ENCODE measurements at places on chromosomes 16 and 17. TPM values are rescaled to one million over a fixed set of nuclear protein-coding genes. Genes with fewer than 3 reads are reported as not detected.

Gene ITGB3
- total RNA-seq: 30.6 TPM

Gene PIGW
- 4.6 TPM for total RNA-seq

Gene SDK2
- 0.41 TPM for total RNA-seq

Gene PPL
- not detected for total RNA-seq

Gene GAST
- total RNA-seq: not detected

Gene RNF227
- total RNA-seq: 5.9 TPM

Gene WFDC1
- not detected for total RNA-seq

DNA sequence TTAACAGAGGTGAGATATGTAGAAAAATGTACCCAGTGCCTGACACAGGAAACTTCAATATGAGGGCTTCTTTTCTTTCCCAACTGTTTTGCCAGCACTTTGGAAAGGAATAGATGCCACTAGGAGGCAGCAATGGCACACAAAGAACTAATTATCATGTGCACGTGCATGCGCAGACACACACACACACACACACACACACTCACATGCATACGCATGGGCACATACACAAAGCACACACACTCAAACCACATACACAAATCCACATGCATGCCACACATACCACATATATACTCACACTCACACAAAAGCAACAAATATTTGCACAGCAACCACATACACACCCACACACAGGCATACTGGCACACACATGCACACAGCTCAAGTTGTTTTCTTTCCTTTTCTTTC is 8.8 kb upstream of the CEP112 start:
- no peak overlapping the region for H3K27ac ChIP-seq
- H3K4me1 ChIP-seq: no peaks in the 10 kb centered on the region
- no peaks in the 10 kb centered on the region for H3K27me3 ChIP-seq
- DNase-seq: no peak
- no peak overlapping the region for H3K4me3 ChIP-seq

DNA sequence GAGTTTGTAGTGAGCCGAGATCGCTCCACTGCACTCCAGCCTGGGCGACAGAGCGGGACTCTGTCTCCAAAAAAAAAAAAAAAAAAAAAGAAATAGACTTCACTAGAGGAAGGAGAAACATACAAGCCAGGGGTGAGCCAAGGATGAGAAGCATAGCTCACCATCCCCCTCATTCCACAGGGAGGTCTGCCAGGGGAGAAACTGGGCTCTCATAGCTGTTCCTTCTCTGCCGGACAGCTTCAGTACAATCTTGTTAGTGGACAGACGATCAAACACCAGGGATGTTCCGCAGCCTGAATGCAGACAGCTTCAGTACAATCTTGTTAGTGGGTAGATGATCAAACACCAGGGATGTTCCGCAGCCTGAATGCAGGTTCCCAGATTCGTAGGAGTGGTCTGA is 509.6 kb downstream of the CDH13 start:
- peaks cover 19% of the 10 kb centered on the region for H3K4me1 ChIP-seq
- H3K27me3 ChIP-seq: no peaks in the 10 kb centered on the region
- H3K27ac ChIP-seq: no peak overlapping the region
- DNase-seq: no peak
- H3K4me3 ChIP-seq: no peak overlapping the region

GRCh38 chr17:50466371-50467113 is 2.1 kb downstream of the CHAD start:
- H3K4me1 ChIP-seq: peaks cover 29% of the 10 kb centered on the region
- no peak overlapping the region for H3K27ac ChIP-seq
- no peak for DNase-seq
- H3K27me3 ChIP-seq: peaks cover 11% of the 10 kb centered on the region
- no peaks in the 10 kb centered on the region for H3K36me3 ChIP-seq
- no peak overlapping the region for H3K4me3 ChIP-seq

GRCh38 chr16:66020642-66021041 is 345.8 kb upstream of the CDH5 start:
- H3K27me3 ChIP-seq: no peaks in the 10 kb centered on the region
- no peak overlapping the region for H3K27ac ChIP-seq
- no peak for DNase-seq
- H3K36me3 ChIP-seq: no peaks in the 10 kb centered on the region
- no peaks in the 10 kb centered on the region for H3K4me1 ChIP-seq

DNA sequence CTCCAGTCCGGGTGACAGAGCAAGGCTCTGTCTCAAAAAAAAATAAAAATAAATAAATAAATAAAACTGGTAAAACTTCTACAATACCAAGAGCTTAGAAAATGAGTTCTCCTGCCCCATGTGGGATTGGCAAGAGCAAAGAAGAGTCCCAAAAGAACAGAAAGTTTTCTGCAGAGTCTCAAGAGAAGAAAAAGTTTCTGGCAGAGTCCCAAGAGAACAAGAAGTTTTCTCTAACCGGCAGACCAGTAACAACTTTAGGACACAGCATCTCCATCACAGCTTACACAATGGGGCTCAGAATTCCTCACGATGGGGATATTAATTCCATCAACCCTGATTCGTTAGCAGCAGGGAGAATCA is 1.1 kb downstream of the SLC39A11 start:
- H3K4me3 ChIP-seq: no peak overlapping the region
- H3K4me1 ChIP-seq: peaks cover 21% of the 10 kb centered on the region
- no peaks in the 10 kb centered on the region for H3K36me3 ChIP-seq

DNA sequence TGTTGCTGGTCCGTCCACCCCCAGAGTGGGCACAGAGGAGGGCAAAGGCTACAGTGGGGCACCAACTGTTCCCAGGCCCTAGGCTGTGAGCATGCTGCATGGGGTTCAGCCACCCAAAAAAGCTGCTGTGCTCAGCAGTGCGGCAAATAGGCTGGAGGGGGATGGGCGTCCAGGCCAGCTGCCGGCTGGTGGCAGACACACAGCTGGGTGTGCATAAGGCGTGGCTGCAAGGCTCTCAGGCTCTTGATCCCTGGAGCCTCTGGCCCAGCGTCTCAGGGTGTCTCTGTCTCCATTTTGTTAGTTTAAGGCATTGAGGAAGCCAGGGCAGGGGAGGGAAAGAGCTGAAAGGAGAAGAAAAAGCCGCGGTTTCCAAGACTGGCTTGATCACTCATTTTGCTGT is 8.8 kb downstream of the RPL19 start:
- H3K27me3 ChIP-seq: peaks cover 10% of the 10 kb centered on the region
- H3K4me1 ChIP-seq: peaks cover 29% of the 10 kb centered on the region
- peak; percentile 47 for DNase-seq
- H3K4me3 ChIP-seq: no peak overlapping the region

GRCh38 chr17:74712301-74712700 is 422 bp downstream of the CD300LF start:
- H3K27ac ChIP-seq: no peak overlapping the region
- H3K4me1 ChIP-seq: peaks cover 35% of the 10 kb centered on the region
- no peak for DNase-seq
- H3K4me3 ChIP-seq: peak overlapping the region; percentile 9

DNA sequence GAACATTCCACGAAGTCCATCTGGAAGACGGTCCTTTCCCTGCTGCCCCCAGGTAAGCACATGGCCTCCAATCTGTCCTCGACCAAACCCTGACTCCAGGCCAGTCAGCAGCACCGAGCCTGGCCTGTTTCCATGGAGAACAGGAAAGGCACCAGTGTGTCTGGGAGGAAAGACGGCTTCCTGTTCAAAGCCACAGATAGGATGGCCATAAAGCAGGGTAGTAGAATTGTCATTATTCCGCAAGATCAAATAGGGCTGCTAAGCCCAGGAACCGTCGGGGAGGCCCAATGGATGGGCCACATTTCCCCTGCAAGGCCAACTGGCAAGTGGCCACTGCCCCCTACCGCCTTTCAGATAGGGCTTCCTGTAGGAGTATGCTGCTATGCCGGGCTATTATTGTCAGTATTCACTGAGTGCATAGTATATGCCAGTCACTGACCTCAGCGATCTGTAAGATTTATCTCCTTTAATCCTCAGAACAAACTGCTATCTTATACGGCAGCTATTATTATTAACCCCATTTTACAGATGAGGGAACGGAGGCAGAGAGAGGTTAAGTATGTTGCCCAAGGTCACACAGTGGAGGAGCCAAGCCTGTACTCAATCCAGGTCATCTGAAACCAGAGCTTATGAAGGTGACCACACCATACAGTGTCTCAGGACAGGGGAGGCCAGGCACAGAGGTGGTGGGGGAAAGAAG is 23.0 kb upstream of the PLCG2 start:
- no peak overlapping the region for H3K4me3 ChIP-seq
- H3K27ac ChIP-seq: no peak overlapping the region
- H3K36me3 ChIP-seq: no peaks in the 10 kb centered on the region
- peaks cover 30% of the 10 kb centered on the region for H3K4me1 ChIP-seq
- DNase-seq: no peak

GRCh38 chr17:57868007-57868909 is 18.4 kb upstream of the MRPS23 start:
- peaks cover 30% of the 10 kb centered on the region for H3K4me1 ChIP-seq
- no peaks in the 10 kb centered on the region for H3K36me3 ChIP-seq
- H3K27me3 ChIP-seq: peaks cover 4% of the 10 kb centered on the region
- H3K27ac ChIP-seq: no peak overlapping the region
- H3K4me3 ChIP-seq: no peak overlapping the region

- no peaks in the 10 kb centered on the region for H3K36me3 ChIP-seq
- H3K27me3 ChIP-seq: no peaks in the 10 kb centered on the region
- H3K4me3 ChIP-seq: no peak overlapping the region
These were observed 26.1 kb upstream of the XPO6 start for GRCh38 chr16:28237754-28238357.

- H3K4me1 ChIP-seq: peaks cover 59% of the 10 kb centered on the region
- H3K27ac ChIP-seq: no peak overlapping the region
- no peak overlapping the region for H3K4me3 ChIP-seq
- DNase-seq: no peak
- no peaks in the 10 kb centered on the region for H3K27me3 ChIP-seq
These were observed 10.6 kb downstream of the ICAM2 start for GRCh38 chr17:64009571-64010402.

DNA sequence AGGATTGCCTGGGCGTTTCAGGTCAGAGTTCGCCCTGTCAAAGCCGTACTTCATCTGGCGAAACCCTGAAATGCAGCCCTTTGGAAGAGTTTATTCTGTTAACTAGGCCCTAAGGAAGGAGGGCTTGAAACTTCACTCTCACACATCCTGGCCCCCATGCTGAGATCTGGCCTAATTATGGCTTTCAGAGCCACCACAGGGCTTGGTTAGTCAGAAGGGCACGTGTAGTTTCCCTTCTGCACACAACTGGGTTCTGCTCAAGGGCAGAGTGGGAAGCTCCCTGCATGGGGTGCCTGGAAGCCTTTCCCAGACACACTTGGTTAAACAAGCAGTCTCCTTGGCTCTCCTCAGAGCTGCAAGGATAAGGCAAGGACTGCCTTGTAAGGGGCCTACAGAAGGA is 397.3 kb downstream of the SHISA9 start:
- no peaks in the 10 kb centered on the region for H3K27me3 ChIP-seq
- H3K36me3 ChIP-seq: no peaks in the 10 kb centered on the region
- H3K27ac ChIP-seq: no peak overlapping the region
- no peak overlapping the region for H3K4me3 ChIP-seq

DNA sequence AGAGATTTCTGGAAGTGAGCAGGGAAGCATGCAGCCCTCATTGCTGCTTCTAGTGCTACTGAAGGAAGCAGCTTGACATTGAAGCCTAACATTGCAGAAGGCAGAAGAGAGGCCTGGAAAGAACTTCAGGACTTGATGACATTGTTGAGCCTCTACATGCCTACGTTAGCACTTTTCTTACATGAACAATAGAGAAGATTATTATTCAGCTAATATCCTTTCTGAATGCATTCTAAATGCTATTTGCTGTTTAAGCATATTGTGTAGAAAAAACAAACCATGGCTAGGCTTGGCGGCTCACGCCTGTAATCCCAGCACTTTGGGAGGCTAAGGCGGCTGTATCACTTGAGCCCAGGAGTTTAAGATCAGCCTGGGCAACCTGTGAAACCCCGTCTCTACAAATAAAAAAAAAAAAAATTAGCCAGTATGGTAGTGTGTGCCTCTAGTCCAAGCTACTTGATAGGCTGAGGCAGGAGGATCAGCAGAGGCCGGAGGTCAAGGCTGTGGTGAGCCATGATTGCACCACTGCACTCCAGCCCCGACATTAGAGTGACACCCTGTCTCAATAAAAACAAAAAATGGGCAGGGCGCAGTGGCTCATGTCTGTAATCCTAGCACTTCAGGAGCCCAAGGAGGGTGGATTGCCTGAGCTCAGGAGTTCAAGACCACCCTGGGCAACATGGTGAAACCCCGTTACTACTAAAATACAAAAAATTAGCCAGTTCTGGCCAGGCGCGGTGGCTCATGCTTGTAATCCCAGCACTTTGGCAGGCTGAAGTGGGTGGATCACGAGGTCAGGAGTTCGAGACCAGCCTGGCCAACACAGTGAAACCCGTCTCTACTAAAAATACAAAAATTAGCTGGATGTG is 2.2 kb upstream of the AURKB start:
- DNase-seq: no peak
- H3K36me3 ChIP-seq: no peaks in the 10 kb centered on the region
- H3K4me3 ChIP-seq: no peak overlapping the region
- H3K27ac ChIP-seq: no peak overlapping the region

DNA sequence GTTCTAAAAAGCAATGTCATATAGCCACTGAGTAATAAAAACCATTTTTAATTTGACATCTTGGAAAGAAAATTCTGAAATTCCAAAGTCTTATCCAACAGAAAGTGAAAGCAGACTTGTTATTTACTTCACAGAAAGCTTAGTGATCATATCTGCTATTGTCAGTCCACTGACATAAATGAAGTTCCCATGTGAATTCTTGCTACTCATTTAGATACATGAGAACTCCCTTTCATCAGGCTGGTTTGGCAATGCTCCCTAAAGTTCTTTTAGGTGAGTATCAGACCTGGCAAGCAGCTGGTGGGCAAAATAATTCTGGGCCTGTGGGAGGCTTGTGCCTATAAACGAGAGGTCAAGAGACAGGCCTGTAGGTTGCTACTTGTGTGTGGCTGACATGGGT is 23.4 kb downstream of the NME2 start:
- no peaks in the 10 kb centered on the region for H3K27me3 ChIP-seq
- no peaks in the 10 kb centered on the region for H3K4me1 ChIP-seq
- H3K36me3 ChIP-seq: peaks cover 68% of the 10 kb centered on the region
- no peak overlapping the region for H3K4me3 ChIP-seq

GRCh38 chr16:57957673-57958392 is 13.1 kb downstream of the CNGB1 start:
- no peaks in the 10 kb centered on the region for H3K4me1 ChIP-seq
- no peak for DNase-seq
- H3K27ac ChIP-seq: no peak overlapping the region
- H3K4me3 ChIP-seq: no peak overlapping the region

DNA sequence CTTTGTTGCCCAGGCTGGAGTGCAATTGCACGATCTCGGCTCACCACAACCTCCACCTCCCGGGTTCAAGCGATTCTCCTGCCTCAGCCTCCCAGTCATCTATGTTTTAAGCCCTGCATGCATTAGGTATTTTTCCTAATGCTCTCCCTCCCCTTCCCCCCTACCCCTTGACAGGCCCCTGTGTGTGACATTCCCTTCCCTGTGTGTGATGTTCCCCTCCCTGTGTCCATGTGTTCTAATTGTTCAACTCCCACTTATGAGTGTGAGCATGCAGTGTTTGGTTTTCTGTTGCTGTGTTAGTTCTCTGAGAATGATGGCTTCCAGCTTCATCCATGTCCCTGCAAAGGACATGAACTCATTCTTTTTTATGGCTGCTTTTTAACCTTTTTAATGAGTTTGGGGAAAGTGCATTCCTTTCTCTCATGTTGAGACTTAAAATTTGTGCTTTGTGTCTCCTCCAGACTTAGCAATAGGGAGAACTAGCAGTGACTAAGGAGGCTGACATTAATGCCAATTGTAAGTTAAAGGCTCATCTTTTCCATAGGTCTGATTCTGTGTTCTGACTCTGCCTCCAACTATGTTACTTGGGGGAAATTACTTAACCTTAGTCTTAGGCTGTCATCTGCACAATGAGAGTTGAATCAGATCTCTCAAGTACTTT is 17.7 kb upstream of the PHAF1 start:
- H3K27ac ChIP-seq: no peak overlapping the region
- H3K4me3 ChIP-seq: no peak overlapping the region
- no peak for DNase-seq
- H3K36me3 ChIP-seq: peaks cover 10% of the 10 kb centered on the region
